HepG2 (cell line): ENCODE measurements at places on chromosomes 12 and 14. TPM values are rescaled to one million over a fixed set of nuclear protein-coding genes. Genes with fewer than 3 reads are reported as not detected.

Gene LRRC10
- total RNA-seq = not detected in 2 replicates

GRCh38 chr12:54981796-54982195, 2.8 kb downstream of the TESPA1 start:
- no peak for DNase-seq

- DNase-seq = no peak
Measured at GRCh38 chr12:43816168-43816567, 10.1 kb upstream of the TWF1 start.

Gene FAM90A1
- total RNA-seq = not detected in 2 replicates

- DNase-seq = no peak
Measured at GRCh38 chr12:89140602-89141238, 211.6 kb downstream of the DUSP6 start.

- peak; percentile 67 for DNase-seq
Measured at GRCh38 chr12:96257550-96258103, 63.5 kb downstream of the ELK3 start.

Gene ATP23
- 12.1 and 13.1 TPM in 2 replicates for total RNA-seq

Gene P2RX7
- 0.13 TPM in 1 of 2 replicates, not detected in the other for total RNA-seq
